Activated CD4-positive, alpha-beta T cell treated with anti-CD3 and anti-CD28 coated beads, Interleukin-2, Interleukin-4, amounts not matched to agents 100 ng/mL and 50 ng/mL, durations not matched to agents 16 hours and 8 hours (primary cell): ENCODE measurements at places on chromosomes 3 and 15.

- peak; percentile 36 for DNase-seq
Observed at GRCh38 chr15:89067751-89068150, 20.5 kb upstream of the ABHD2 start.

- no peak for DNase-seq
Observed at GRCh38 chr3:193014902-193015301, 97.2 kb upstream of the MB21D2 start.

DNA sequence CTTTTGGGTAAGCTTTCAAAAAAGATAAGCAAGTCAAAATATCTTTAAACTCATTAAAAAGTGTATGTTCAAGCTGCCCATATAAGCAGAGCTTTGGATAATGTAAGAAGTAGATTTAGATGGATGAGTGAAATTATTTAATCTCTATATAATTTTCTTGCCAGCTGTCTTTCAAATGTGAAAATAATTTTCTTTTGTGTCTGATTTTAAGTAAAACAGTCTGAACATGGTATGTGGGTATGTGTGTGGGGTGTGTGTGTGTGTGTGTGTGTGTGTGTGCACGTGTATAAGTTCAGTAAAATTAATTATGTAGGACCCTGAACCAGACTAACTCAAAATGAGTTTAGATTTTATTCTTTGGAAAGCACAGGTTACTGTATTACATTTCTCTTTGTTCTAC is 155.2 kb upstream of the CGNL1 start:
- DNase-seq, result no peak

- DNase-seq, result peak; percentile 15
Observed at GRCh38 chr3:5428607-5429516, 241.4 kb downstream of the EDEM1 start.

DNA sequence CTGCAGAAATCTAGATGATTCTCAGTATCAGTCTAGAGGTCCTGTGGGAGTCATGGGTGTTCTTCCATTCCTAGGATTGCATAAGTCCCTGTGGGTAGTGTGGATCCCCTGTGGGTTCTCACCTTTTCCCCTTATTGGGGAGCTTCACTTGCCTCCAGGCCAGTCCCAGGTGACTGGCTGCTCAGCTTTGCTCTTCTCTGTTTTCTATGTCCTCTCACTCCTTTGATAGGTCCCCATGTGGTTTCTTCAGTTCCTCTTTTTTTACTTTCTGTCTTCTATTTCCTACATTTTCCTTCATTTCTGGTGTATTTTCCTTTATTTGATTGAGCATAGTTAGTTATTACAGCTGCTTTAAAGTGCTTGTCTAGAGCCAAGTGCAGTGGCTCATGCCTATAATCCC is 10.9 kb downstream of the TEX55 start:
- DNase-seq, result no peak

- no peak for DNase-seq
Observed at GRCh38 chr15:100448481-100448880, 80.3 kb downstream of the CERS3 start.

GRCh38 chr3:4994823-4995499 is 15.7 kb downstream of the BHLHE40 start:
- DNase-seq, result no peak

DNA sequence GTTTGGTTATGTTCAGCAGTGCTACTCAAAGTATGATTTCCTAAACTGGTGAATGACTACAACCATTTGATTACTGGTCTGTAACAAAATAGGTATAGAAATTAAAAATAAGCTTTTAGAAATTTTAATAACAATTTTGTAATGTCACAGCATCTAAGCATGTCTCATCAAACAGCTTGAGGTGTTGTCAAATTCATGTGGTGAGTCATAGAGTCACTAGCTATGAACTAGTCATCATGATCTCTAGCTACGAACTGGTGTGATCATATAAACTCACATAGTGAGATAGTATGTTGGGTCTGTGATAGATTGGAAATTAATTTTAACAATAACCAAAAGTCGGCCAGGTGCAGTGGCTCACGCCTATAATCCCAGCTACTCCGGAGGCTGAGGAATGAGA is 213.9 kb upstream of the RBMS3 start:
- DNase-seq, result no peak

GRCh38 chr3:153442386-153442785 is 280.4 kb downstream of the RAP2B start:
- no peak for DNase-seq

- no peak for DNase-seq
Observed at GRCh38 chr15:74253211-74253921, 17.2 kb downstream of the CCDC33 start.

- DNase-seq, result peak; percentile 82
Observed at GRCh38 chr15:78000091-78000926, 77.2 kb downstream of the TBC1D2B start.

- DNase-seq, result no peak
Observed at GRCh38 chr15:91329914-91330313, 229.9 kb downstream of the SV2B start.

DNA sequence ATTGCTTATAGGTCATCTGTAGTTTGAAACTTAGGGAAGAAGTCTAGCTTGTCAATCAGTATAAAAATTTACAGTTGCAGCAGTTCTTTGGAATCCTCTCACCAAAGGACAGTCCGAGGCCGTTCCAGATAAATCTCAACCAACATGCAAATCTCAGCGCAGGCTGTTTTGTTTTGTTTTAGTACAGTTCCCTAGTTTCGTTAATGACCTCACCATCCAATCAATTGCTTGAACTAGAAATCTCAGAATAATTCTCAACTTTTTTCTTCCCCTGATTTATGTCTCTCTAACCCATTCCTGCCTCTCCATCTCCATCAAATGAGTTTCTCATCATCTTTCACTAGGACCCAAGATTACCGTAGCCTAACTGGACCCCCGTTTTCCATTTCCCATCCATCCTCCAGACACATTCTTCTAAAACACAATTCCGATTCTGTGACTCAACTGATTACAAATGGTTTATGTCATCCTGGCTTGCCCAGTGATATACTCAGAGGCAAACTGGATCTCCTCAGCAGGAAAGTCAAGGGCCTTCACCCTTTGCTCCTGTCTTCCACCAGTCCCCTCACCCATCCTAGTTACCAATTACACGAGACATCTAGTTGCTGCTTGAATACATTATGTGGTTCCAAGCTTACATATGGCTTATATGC is 1.3 kb downstream of the SMCO1 start:
- DNase-seq, result no peak

DNA sequence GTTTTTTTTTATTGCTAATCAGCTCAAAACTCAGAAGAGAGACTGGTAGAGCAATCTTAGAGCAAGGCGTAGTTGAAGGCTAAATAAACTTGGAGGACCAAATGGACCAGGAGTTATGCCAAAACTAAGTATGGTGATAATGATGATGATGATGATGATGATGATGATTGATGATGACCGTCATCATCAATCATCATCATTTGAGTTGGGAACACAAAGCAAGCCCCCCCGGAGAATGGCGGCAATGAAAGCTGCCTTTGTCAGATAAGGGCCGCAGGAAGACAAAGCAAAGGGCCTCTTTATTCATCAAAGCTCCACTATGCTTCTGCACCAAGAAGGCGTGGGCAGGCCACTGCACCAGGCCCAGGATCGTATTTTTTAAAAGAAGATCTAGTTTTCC is 82.1 kb upstream of the RAD18 start:
- DNase-seq, result no peak

GRCh38 chr3:16024548-16024947 is 149.9 kb upstream of the GALNT15 start:
- no peak for DNase-seq

DNA sequence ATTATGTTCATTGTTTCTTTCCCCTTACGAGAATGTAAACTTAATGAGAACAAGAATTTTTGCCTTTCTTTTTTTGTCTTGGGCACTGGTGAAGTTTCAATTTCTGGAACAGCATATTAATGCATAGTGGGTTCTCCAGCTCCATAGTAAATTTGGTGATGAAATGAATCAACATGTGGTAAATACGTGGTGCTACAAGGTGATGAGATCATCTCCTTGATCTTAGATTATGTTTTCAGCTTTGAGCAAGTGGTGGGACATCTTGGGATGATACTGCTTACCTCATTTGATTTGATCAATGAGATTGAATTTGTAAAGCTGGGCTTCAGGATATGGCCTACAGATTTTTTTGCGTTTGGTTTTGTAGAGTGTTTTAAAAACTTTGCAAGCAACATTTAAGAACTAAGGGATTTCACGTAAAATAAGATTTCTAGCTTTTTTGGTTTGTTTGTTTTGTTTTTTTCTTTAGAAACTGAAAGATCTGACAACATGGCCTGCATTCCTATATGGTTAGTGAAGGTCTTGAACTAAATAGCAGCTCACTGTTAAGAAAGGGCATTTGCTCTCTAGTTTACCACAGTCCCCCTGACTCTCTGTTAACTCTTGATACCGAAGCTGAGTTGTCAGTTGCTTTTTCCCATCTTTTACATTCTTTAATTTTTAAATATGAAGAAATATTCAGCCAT is 45.6 kb downstream of the FNDC3B start:
- DNase-seq, result peak; percentile 50

DNA sequence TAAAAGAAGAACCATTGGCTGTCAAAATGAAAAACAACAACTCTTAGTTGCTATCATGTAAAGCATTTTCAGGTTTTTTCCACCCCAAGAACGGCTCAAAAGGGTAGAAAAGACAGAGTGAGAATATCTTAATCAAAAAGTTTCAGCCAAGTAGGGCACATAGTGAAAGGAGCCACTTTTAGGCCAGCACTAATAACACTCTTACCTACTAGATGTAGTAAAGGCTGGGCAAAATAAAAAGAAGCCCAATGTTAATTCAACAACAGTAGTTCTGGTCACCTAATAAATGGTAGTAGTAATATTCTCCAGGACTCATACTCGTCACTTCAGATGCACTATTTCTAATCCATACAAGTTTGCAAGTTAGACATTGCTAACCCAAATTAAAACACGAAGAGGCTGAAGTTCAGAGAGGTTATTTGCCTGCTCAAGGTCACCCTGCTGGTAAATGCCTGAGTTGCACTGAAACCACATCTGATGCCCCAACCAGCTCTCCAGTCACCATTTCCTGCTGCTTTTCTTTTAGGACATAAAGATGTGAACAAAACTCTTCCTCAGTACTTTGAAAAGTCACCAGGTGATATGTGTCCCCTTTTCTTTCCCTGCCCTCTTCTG is 7.5 kb downstream of the GOLIM4 start:
- peak; percentile 17 for DNase-seq

DNA sequence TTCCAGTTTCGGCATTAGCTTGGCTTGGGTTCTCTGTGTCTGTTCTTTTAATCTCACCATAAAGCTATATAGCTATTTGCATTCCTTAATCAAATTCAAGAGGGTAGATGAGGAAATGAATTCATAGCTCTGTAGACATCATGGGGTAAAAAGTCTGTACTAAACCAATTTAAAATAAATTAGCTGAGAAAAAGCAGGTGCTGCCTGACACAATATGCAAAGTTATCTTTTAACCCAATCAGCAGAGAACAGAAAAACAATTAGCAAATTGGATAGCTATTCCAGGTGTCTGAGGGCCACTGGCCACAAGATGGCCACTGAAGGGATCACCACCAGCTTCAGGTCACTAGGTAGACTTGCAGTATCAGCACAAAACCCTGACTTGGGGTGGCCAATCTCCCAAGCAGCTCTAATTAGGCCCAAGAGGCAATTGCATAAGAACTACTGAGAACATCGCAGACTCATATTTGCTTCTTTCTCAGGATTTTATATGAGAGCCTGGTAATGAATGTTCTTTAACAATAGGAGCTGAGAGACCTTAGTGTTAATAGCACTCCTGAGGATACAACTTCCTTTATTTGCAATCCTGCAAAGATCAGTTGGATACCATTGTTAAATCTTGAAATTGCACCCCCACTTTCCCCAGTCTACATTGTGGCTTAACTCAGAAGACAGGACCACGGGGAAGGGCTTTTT is 494.3 kb downstream of the PDCD6IP start:
- no peak for DNase-seq

GRCh38 chr15:99434506-99435112 is 131.2 kb upstream of the MEF2A start:
- no peak for DNase-seq

DNA sequence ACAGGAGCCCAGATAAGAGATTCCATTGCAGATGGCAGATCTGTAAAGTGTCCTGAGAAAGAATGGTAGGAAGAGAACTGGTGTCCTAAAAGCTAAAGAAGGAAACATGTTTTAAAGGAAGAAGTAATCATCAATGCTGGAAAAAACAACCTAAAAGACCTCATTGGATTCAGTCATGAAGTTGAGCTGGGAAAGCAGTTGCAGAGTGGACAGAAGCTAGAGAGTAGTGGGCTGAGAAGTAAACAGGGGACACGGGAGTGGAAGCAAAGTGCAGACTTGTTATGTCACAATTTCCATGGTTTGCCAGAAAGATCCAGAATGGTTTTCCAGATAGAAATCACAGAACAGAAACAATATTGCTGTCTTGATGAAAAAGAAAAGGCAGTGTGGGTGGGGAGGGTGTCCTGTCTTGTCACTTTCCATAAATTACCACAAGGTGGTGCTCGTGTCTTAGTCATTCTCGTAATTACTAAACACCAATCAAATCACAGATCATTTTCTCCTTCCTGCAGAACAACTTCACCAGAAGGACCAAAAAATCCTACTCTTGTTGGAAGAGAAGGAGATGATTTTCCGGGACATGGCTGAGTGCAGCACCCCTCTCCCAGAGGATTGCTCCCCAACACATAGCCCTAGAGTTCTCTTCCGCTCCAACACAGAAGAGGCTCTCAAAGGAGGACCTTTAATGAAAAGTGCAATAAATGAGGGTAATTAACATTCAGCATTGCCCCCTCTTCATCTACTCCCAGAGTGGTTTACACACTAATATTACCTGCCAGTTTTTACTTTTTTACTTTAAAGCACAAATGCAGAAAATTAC is 64.5 kb downstream of the KLHL25 start:
- peak; percentile 80 for DNase-seq

DNA sequence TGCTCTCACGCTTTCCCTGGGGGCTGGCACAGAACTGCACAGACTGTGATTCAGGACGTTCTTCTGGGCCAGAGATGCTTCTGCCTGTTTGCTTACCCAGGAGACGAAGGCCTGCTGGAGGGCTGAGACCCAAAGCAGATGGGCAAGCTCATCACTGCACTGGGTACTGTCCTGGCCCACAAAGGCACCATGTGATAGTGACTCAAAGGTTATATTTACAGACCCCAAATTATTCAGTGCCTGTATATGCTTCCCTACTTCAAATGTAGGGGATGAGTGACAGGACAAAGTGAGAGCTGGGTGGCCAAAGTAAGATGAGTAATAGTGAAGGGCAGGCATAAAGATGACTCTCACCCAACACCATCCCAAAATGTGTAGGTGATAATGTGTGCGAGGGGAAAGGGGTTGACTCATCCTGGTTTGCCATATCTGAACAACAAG is 127.4 kb downstream of the WDR76 start:
- DNase-seq, result peak; percentile 9

- DNase-seq, result no peak
Observed at GRCh38 chr3:162863579-162863978, 1367.0 kb downstream of the OTOL1 start.

DNA sequence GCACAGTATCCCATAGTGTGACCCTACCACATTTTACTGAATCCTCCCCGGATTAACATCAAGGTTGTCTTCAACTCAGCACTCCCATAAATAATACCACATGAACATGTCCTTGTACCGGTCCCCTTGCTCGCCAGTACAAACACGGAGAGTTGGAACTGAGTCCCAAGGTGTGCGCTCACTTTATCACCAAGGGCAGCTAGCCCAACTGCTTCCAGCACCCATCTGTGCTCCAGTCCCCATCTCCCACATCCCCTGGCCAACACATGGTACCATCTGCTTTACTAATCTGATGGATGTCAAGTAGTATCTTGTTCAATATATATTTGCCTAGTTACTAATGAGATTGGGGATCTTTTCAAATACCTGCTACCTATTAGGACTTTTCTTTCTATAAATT is 64.7 kb downstream of the ISG20 start:
- DNase-seq, result no peak

- DNase-seq, result peak; percentile 31
Observed at GRCh38 chr15:25710184-25710583, 152.9 kb downstream of the ATP10A start.

- DNase-seq, result no peak
Observed at GRCh38 chr3:87625876-87626275, 349.5 kb upstream of the POU1F1 start.
